Activated T-helper 1 cell treated with Interleukin-2 at 50 U/mL for 16 hours (primary cell): ENCODE measurements at places on chromosomes 2 and 18.

- DNase-seq = no peak
Observed at GRCh38 chr2:203891474-203891873, 23.9 kb downstream of the CTLA4 start.

DNA sequence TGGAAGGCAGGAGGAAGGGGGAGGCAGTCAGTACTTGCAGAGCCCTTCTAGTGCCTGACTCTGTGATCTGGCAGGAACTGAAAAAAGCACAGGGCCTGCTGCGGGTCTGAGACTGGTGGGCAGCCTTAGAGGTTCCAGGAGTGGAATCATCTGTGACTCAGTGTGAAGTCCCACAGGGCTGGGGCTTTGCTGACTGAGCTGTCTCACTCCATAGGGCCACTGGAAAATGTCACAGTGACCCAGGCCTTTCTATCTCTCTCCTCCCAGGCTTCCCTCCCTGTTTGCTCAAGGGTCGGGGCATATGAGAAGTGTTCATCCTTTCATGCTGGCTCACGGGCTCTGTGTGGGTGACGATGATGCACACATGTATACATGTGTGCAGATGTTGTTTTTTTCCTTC is 47.1 kb upstream of the ZFP36L2 start:
- DNase-seq = no peak

- no peak for DNase-seq
Observed at GRCh38 chr2:165239230-165239629, at the start of gene SCN2A. Gene SCN2A (plus strand): TSS chr2:165239414. CDS start chr2:165295824, 56,410 bp downstream.

GRCh38 chr2:21453723-21454450 is 330.1 kb downstream of the TDRD15 start:
- no peak for DNase-seq

DNA sequence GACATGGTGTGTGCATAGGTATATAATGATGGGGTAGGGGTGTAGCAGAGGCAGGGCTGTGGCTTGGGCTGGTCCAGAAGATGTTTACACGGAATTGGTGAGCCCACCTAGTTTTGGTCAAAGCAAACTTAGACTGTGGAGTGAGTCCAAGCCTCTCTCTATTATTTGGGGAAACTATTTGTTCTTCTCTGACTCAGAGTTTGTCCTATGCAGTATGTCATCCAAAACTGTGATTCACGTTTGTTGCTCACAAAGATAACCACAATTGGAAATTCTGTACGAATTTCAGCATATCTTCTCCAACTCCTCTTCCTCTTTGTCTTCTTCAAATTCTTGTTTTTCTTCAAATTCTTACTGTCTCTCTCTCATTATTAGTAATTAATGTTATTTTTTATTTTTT is 292.9 kb downstream of the XIRP2 start:
- no peak for DNase-seq

- peak; percentile 22 for DNase-seq
Observed at GRCh38 chr2:191625016-191625415, 52.9 kb upstream of the NABP1 start.

DNA sequence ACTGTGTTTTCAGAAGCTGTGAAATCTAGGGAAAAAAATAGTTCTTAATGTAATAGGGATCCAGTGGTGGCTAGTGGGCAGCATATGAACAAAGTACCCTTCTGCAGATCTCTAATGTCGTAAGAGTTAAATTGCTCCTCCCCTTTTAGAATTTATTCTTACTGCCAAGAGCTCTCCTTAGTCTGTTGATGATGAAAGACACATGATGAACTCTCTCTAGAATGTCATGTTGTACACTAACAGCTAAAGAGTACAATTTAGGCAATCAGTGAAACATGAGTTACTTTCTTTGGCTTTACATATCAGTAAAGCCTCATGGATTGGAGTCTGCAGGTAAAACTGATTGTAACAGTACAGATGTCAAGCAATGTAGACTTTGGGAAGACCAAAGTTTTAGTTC is 84.2 kb downstream of the SLC39A10 start:
- no peak for DNase-seq

DNA sequence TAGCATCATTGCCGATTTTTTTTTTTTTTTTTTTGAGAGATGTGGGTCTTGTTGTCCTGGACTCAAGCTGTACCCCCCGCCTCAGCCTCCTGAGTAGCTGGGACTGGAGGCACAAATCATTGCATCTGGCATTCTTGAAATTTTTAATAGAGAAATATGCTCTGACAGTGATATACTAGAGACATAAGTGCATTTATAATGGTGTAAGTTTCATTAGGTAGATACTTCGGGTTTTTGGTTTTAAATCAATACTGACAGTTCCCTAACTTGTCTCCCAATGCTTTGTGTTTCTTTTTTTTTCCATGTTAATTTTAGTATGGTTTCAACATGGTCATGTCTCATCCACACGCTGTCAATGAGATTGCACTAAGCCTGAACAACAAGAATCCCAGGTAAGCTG is 138.7 kb downstream of the PRPF40A start:
- DNase-seq = no peak

DNA sequence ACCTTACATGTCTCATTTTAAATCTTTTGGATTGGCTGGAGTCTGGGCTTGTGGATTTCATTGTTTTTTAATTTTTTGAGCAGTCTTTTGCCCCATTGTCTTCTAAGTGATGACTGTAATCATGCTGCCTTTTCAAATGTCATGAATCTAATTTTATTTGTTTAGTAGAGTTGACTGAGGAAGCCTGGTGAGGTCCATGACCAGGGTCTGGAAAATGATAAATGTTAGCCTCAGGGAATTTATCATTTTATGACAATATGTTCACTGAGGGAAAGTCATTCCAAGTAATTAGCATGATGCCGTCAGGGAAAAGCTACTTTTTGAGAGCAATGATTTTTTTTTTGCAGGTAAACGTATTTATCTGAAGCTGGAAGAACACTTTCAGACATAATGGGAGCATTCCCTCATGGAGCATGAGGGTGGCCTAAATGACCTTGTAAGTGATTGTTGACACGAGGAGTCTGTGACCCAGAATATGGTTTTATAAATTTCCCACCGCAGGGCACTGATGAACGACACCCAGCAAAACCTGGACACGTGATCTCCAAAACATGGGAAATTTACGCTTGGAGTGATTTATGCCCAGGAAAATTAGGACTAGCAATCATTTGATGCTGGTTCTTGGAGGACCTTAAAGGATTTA is 155.3 kb upstream of the NABP1 start:
- DNase-seq = no peak

DNA sequence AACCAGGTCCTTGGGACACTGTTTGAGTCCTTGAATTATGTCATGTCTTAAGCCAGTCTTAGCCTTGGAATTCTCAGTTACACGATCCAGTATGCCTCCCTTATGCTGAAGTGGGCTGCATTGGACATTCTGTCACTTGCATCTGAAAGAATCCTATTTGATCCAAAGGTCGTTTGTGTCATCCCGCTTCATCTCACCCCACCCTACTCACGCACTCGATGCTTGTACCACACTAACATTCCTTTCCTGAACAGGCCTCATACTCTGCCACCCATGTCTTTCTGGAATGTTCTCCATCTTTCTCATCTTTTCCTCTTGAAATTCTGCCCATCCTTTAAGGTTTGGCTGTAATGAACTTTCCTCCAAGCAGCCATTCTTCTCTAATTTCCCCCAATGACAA is 27.9 kb upstream of the ZFP36L2 start:
- DNase-seq = no peak

- no peak for DNase-seq
Observed at GRCh38 chr18:21747764-21748693, 7.4 kb downstream of the MIB1 start.

GRCh38 chr18:60888071-60888624 is 445.1 kb upstream of the CDH20 start:
- no peak for DNase-seq

- no peak for DNase-seq
Observed at GRCh38 chr2:48383036-48383435, 146.9 kb upstream of the STON1 start.

GRCh38 chr2:49360407-49360767 is 206.1 kb upstream of the FSHR start:
- DNase-seq = no peak

GRCh38 chr2:15561574-15562344 is 625 bp upstream of the NBAS start:
- no peak for DNase-seq
